Activated CD8-positive, alpha-beta T cell treated with anti-CD3 and anti-CD28 coated beads, Interleukin-2, amount 10 ng/mL, durations not matched to agents 7 days and 5 days (primary cell): ENCODE measurements at places on chromosomes 5 and 9. TPM values are rescaled to one million over a fixed set of nuclear protein-coding genes. Genes with fewer than 3 reads are reported as not detected.

Gene GABRA1
- not detected for total RNA-seq

Gene TBC1D9B
- 72.7 TPM for total RNA-seq

Gene DMRT2
- not detected for total RNA-seq

- H3K27me3 ChIP-seq = no peaks in the 10 kb centered on the region
- H3K27ac ChIP-seq = peak overlapping the region; percentile 94
- peak; percentile 79 for DNase-seq
These were observed 4.2 kb upstream of the SEMA4D start for GRCh38 chr9:89502038-89502601.

DNA sequence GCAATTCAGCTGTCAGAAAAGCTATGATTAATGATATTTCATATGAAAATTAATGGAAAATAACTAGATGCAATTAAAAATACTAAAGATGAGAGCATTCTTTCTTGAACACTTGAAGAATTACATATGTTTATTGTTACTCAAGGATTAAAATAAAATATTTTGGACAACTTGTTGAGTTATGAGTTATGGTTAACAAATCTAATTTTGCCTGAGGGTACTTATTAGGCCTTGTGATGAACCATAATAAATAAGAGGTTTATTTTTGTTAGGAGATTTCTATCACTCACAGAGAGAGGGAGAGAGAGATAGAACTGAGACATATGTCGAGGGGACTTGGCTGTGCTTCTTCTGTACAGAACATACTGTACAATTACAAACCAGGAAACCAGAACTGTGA is 183.7 kb downstream of the ISL1 start:
- no peak overlapping the region for H3K4me3 ChIP-seq
- H3K4me1 ChIP-seq = no peaks in the 10 kb centered on the region
- no peak overlapping the region for H3K27ac ChIP-seq
- no peaks in the 10 kb centered on the region for H3K27me3 ChIP-seq
- H3K36me3 ChIP-seq = no peaks in the 10 kb centered on the region

DNA sequence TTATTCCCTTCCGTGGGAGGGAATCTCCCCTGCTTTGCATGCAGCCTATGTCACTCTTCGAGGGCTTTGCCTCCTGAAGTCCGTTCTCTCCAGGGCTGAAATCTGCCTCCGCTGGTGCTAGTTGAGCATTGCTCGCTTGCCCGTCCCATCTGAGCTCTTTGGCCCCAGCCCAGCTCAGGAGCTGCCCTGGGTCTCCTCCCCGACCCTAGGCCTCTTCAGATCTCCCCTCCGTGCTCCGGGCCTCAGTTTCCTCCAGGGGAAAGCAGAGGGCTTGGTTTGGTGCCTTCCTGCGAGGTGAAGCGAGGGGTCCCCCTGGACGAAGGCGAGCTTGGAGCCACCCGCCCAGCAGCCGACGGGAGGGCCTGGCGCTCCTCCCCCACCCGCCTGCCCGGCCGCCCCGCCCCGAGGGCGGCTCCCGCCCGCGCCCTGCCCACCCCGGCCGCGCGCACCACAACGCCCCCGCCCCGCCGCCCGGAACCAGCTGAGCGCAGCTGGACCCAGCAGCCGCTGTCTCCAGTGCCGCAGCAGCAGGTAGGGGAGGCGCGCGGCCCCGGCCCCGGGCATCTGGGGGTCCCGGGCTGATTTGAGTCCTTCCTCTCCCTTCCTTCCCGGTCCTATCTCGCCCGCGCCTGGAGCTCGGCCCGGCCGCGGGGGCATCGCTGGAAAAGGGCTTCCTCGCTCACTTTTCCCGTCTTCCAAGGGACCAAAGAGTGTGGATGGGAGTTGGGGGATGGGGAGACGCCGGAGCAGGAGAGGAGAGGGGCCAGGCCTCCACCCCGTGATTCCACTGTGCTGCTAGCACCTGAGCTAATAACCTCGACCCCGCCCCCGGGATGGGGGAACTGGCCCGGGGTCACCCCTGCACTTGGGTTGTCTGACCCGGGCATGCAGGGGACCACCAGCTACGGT is at the start of gene GSN:
Gene GSN, plus strand, starts transcription at position 474 of the 909 bp plus-strand sequence. CDS start 33,810 bp downstream, outside the sequence.
- peak; percentile 62 for DNase-seq
- H3K4me1 ChIP-seq = peaks cover 29% of the 10 kb centered on the region
- H3K27me3 ChIP-seq = peaks cover 16% of the 10 kb centered on the region
- no peaks in the 10 kb centered on the region for H3K36me3 ChIP-seq
- no peak within 1 kb of the TSS for H3K27ac ChIP-seq

DNA sequence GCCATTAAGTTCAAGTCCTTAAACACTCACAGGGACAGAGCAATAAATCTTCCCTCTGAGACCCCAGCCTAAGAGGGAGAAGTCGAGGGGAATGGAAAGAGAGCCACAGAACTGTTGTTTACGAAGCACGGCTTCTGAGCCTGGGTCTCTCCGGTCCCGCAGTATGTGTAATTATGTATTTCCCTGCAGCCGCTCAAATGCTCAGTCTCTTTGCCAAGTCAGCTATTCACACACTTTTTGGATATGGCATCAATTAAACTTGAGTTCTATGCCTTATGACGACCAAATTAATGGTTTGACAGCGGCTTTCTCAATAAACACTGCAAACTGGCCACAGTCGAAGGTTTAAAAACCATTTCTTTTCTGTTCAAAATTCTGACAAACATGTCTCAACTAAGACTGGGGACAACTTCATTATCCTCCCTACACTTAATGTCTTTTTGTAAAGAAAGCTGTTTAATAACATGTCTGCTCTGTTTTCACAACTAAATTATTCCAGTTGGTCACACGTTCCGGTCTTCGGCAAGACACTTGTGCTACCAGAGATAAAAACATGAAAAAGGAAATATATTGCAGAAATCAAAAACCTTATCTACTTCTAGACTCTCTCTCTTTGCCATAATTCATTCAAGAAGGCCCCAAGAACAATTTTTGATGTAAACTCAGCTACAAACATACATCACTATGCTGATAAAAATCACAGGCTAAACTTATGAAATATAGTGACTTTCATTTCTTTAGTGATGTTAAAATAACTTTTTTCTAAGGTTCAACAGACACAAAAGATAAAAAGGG is 203.2 kb downstream of the GAPVD1 start:
- H3K4me3 ChIP-seq = no peak overlapping the region
- H3K27ac ChIP-seq = no peak overlapping the region
- H3K27me3 ChIP-seq = no peaks in the 10 kb centered on the region
- peaks cover 2% of the 10 kb centered on the region for H3K4me1 ChIP-seq
- no peak for DNase-seq

GRCh38 chr5:62143268-62144229 is 162.5 kb upstream of the KIF2A start:
- no peak overlapping the region for H3K4me3 ChIP-seq
- peaks cover 17% of the 10 kb centered on the region for H3K27me3 ChIP-seq
- H3K27ac ChIP-seq = no peak overlapping the region

- peaks cover 34% of the 10 kb centered on the region for H3K4me1 ChIP-seq
- H3K27me3 ChIP-seq = no peaks in the 10 kb centered on the region
- peak overlapping the region; percentile 86 for H3K4me3 ChIP-seq
These were observed 1.3 kb upstream of the VDAC1 start for GRCh38 chr5:134006115-134006514.

- H3K27me3 ChIP-seq = no peaks in the 10 kb centered on the region
- H3K36me3 ChIP-seq = peaks cover 59% of the 10 kb centered on the region
These were observed 235.2 kb downstream of the MLLT3 start for GRCh38 chr9:20387062-20387461.

- H3K36me3 ChIP-seq = no peaks in the 10 kb centered on the region
- H3K4me1 ChIP-seq = no peaks in the 10 kb centered on the region
- peaks cover 19% of the 10 kb centered on the region for H3K27me3 ChIP-seq
- H3K4me3 ChIP-seq = no peak overlapping the region
These were observed 49.6 kb upstream of the ADRB2 start for GRCh38 chr5:148776780-148777179.

GRCh38 chr5:107402434-107403227 is 268.1 kb downstream of the EFNA5 start:
- H3K4me1 ChIP-seq = no peaks in the 10 kb centered on the region
- no peak overlapping the region for H3K4me3 ChIP-seq
- no peak overlapping the region for H3K27ac ChIP-seq
- no peak for DNase-seq
- no peaks in the 10 kb centered on the region for H3K36me3 ChIP-seq
- no peaks in the 10 kb centered on the region for H3K27me3 ChIP-seq

DNA sequence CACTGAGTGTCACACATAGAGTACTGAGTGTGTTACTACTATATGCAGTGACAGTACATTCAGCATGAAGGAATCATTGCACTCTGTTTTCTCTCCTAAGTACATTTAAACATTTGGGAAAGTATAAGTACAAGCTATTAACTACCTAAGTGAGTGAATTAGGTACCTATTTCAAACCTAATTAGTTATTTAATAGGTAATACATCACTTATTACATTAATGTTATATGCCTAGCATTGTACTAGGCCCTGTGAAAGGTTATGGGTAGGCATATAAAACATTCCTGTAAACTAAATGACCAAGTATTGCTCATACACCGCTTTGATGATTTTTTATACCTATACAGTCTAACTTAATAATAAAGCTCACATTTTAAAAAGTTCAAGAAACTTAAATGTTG is 25.7 kb upstream of the PPP3R2 start:
- no peak for DNase-seq
- H3K27me3 ChIP-seq = no peaks in the 10 kb centered on the region
- H3K27ac ChIP-seq = no peak overlapping the region

- no peak overlapping the region for H3K4me3 ChIP-seq
- peaks cover 10% of the 10 kb centered on the region for H3K36me3 ChIP-seq
- H3K4me1 ChIP-seq = peaks cover 15% of the 10 kb centered on the region
These were observed 46.2 kb downstream of the PAX5 start for GRCh38 chr9:36987891-36988290.

GRCh38 chr5:143064676-143065075 is 294.5 kb downstream of the ARHGAP26 start:
- no peak overlapping the region for H3K4me3 ChIP-seq
- H3K36me3 ChIP-seq = peaks cover 42% of the 10 kb centered on the region
- peaks cover 9% of the 10 kb centered on the region for H3K4me1 ChIP-seq

DNA sequence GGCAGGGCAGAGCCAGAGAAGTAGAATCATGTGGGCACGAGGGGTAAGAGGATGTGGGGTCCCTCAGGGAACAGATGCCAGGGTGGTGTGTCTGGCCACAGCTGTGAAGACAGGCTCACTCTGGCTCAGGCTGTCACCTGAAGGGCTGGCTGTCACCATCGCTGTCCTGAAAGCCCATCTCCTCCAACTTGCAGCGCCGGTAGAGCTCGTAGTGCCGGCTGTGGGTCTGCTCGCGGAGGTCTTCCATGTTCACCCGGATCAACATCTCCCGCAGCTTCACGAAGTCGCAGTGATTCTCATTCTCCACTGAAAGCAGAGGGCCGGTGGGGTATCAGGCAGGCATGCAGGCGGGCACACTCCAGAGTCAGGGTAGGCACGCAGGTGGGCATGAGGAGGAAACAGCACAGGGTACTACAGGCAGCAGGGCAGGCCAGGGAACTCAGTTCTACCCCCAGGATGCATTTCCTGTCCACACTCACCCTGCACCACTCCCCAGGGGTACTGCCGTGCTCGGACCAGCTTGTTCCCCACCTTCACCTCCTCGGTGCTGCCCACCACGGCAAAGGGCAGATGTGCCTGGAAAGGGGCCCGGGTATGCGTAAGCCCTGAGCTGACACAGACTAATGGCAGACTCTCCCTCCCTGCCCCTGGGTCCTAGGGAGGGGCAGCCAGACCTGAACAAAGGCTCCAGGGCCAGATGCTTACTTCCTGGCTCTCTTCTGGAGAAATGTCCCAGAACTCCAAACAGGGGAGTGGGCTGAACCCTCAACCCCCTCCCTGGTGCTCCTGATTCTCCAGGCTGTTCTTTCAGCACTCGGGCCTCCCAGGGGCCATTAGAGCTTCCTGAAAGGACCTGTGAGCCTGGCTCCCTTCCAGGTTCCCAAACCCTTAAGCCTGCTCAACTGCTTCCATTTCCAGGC is 14.4 kb downstream of the CCNI2 start:
- DNase-seq = no peak
- peaks cover 8% of the 10 kb centered on the region for H3K36me3 ChIP-seq
- H3K27me3 ChIP-seq = no peaks in the 10 kb centered on the region
- H3K4me1 ChIP-seq = no peaks in the 10 kb centered on the region

DNA sequence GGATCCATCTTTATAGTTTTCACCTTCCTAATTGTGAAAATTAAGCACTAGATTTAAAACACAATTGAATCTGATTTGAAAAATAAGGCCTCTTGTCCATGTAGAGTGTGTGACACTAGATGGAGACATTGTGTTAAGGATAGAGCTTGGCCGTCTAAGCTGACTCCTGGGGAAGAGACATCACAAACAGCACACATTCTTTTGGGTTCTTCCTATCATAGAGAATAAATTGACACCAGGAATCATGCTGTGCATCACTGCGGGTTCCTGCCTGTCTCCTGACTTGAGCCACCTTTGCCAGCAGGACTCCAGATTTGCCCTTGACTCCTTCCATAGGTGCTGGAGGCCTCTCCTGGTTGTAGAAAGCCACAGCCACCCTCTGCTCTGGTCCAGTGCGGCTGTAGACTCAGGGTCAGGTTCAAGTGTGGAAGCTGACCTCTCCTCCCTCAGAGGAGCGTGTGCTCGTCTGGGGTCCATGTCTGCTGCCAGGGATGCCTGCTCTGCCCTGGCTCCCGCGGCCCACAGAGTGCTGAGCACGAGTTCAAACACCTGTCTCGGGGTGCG is 11.2 kb downstream of the ROPN1L start:
- peaks cover 16% of the 10 kb centered on the region for H3K4me1 ChIP-seq
- H3K27me3 ChIP-seq = no peaks in the 10 kb centered on the region
- no peaks in the 10 kb centered on the region for H3K36me3 ChIP-seq

DNA sequence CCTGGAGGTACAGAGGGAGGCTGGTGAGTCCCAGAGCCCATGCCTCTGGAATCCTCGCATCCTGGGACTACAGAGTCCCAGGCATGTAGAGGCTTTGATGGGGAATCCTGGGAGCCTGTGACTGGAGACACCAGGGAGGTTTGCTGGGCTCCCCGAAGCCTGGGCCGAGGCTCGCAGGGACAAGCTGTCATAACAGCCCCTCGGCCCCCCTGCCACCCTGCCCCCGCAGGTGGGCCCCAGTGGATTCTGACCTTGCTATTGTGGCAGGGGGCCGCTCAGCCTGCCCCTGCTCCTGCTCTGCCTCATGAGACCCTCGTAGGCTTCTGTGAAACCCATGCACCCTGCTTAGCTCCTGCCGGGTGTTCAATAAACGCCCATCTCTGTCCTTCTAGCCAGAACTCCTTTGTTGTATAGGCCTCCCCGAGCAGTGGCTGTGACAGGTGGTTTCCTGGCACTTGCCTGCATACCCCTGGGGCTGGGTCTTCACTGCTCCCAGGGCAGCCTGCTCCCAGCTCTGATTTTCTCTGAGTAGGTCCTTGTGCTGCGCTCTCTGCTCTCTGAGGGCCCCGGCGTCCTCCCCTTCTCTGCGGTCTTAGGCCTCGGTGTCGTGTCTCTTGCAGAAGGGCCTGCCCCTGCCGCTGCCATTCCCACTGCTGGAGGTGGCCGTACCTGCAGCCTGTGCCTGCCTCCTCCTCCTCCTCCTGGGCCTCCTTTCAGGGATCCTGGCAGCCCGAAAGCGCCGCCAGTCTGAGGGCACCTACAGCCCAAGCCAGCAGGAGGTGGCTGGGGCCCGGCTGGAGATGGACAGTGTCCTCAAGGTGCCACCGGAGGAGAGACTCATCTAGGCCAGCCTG is 20.4 kb downstream of the CRB2 start:
- H3K36me3 ChIP-seq = no peaks in the 10 kb centered on the region
- H3K4me3 ChIP-seq = no peak overlapping the region
- no peak for DNase-seq
- H3K27me3 ChIP-seq = peaks cover 32% of the 10 kb centered on the region

- peak; percentile 20 for DNase-seq
- H3K4me1 ChIP-seq = peaks cover 64% of the 10 kb centered on the region
- no peaks in the 10 kb centered on the region for H3K27me3 ChIP-seq
- H3K4me3 ChIP-seq = peak overlapping the region; percentile 92
- peaks cover 78% of the 10 kb centered on the region for H3K36me3 ChIP-seq
- H3K27ac ChIP-seq = peak overlapping the region; percentile 90
These were observed 4.1 kb downstream of the IRF1 start for GRCh38 chr5:132486318-132487094.

- peaks cover 48% of the 10 kb centered on the region for H3K4me1 ChIP-seq
- H3K4me3 ChIP-seq = no peak overlapping the region
- H3K36me3 ChIP-seq = peaks cover 45% of the 10 kb centered on the region
- peak overlapping the region; percentile 81 for H3K27ac ChIP-seq
- peak; percentile 56 for DNase-seq
These were observed 100.2 kb downstream of the HINT1 start for GRCh38 chr5:131064669-131065371.
